ENCODE measurements at places on chromosomes 6 and 20. TPM values are rescaled to one million over a fixed set of nuclear protein-coding genes. Genes with fewer than 3 reads are reported as not detected.

DNA sequence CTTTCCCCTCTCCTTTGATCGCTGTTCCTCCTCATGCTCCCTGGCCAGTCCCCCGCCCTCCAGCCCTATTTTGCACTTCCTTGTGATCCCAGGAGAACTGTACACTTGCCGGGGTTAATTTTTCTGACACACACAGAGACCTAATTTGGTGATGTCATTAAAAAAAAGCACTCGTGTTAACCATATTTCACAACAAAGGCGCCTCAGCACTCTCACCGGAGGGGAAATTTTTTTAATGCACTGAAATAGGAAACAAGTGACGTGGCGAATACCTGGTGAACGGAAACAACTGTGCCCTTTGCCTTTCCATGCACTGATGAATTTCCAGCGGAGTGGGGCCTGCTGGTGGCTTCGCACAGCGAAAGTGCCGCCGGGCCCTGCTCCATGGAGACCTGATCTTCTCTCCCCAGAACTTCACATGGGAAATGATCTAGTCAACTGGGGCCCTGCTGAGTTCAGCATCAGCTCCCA lies 53.9 kb upstream of the TAGAP start:
- no peak for DNase-seq

GRCh38 chr20:10551732-10552724 lies 116.9 kb downstream of the SLX4IP start:
- DNase-seq = no peak

The C20orf202 gene
- total RNA-seq = 0.48 TPM

The C6orf62 gene
- total RNA-seq = 85.1 TPM

The PRRT1 gene
- 6.6 TPM for total RNA-seq

Measured in mucosa of descending colon (tissue), 3 donors.